ENCODE measurements at places on chromosomes 1 and 21.
A peak's percentile ranks its signal among the peaks of the same experiment; 100 is the strongest.

- no peak for DNase-seq
Measured at GRCh38 chr1:57848406-57848805, 424.5 kb upstream of the DAB1 start.

DNA sequence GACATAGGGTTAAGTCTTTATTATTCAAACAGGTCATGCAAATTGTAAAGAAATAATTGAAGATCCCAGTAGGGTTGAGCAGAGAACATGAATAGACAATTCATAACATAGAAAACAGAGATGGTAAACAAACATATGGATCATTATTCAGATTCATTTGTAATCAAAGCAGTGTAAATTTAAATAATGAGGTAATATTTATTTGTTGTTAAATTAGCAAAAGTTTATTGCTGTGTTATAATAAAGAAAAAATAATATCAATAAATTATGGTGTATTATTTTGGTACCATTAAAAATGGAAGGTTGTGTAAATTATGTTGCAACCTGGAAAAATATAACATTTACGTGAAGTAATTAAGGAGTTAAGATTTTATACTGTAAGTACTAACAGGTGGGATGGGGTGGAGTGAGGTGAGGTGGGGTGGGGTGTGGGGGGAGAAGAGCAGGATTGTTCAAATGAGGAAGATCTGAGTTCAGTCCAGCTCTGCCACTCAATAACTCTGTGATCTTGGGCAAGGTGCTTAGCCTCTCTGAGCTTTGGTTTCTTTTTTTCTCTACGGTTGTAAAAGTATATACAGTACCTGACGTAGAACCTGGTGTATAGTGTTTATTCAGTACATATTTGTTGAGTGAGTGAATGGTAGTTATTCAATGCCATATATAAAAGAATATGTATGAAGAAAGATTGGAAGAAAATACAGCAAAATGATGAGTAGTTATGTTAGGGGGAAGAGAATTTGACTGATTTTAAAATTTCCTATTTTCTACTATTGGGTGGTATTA is 140.3 kb upstream of the KIF26B start:
- DNase-seq = no peak

DNA sequence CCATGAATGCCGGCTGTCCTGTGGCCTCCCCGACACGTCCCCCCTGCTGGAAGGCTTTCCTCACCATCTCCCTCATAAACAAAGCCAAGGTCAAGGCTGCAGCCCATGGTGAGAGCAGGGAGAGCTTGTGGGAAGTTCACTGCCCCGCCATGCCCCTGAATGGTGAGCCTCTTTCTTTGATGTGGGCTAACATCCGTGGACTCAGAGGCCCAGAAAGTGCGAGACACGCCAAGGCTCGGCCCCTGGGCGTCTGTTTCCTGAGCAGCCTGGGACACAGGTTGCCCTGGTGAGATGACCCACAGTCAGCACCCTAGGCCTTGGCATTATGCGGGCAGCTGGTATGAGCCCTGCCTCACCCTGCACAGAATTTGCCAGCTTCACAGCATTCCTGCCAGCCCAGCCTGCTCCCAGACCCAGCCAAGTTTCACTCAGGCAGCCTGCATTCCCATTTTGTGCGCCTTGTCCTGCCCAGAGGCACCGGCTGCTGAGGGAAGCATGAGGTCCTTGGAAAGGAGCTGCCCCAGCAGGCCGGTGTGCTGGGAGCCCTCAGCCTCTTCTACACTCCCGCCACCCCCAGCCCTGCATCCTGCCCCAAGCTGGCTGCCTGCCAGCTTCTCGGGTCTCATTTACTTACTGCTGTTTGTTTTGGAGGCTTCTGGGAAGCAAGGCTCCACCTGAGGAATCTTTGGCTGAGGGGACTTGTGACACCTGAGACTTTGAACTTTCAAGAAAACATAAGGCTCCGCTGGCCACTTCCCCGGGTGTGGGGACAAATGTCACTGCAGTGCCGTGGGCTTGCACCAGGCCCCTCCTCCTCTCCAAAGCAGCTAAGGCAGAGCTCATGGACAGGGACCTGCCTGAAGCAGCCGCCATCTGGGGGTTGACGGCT is 31.9 kb downstream of the NEK2 start:
- DNase-seq = no peak

- no peak for DNase-seq
Measured at GRCh38 chr1:117567976-117568375, 37.9 kb upstream of the TENT5C start.

DNA sequence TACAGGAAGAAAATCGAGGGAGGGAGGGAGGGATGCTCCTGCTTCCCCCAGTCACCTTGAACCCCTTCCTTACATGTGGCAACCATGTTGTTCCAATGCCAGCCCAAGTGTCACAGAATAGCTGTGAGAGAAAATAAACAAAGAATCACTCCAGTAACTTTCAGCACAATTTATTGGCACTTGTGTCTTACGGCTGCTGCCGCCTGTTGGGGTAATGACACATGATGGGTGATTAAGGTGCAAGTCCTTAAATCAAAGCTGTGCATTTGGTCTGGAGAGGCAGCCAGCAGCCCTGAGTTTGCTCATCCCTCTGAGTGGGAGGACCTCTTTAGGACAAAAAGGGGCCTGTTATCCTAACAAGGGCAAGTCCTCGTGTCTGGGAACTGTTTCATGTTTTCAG is 377.7 kb downstream of the PCP4 start:
- DNase-seq = no peak

- no peak for DNase-seq
Measured at GRCh38 chr1:184789884-184790283, 35.2 kb upstream of the EDEM3 start.

DNA sequence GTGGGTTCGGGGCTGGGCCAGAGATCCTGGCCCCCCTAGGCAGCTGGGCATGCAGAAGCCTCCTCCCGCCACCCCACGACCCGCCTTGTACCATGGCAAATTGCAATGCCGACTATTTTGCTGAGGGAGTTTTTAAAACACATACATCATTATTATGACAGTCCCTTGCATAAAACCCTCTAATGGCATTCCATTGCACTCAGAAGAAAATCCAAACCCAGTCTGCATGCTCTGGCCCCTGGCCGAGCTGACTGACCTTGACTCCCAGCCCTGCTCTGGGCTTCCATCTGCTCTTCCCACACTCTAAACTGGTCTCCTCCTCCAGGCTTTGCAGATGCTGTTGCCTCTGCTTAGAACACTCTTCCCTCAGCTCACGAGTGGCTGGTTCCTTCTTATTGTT is 28.0 kb downstream of the PADI2 start:
- DNase-seq = no peak

GRCh38 chr1:27299385-27300271 is 22.3 kb upstream of the TMEM222 start:
- DNase-seq = peak; percentile 16

- no peak for DNase-seq
Measured at GRCh38 chr21:36676039-36676950, 22.6 kb upstream of the SIM2 start.

- DNase-seq = no peak
Measured at GRCh38 chr1:153540394-153541361, at the start of gene S100A5. Gene S100A5 (minus strand): TSS chr1:153540934. CDS start chr1:153540191, 743 bp downstream.

DNA sequence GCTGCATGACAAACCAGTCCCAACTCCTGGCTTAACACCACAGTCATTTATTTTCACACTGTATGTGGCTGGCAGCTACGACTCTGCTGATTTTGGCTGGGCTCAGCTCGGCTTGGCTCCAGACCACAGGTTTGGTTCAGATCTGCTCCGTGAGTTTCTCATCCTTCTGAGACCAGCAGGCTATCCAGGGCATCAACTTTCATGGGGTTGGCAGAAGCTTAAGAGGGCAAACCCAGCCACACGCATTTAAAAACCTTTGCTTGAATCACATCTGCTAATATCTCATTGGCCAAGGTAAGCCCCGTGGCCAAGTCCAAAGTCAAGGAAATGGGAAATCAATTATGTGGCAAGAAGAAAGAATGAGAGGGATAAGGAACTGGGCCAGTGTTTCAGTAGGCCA is 574.2 kb downstream of the MATN1 start:
- no peak for DNase-seq

DNA sequence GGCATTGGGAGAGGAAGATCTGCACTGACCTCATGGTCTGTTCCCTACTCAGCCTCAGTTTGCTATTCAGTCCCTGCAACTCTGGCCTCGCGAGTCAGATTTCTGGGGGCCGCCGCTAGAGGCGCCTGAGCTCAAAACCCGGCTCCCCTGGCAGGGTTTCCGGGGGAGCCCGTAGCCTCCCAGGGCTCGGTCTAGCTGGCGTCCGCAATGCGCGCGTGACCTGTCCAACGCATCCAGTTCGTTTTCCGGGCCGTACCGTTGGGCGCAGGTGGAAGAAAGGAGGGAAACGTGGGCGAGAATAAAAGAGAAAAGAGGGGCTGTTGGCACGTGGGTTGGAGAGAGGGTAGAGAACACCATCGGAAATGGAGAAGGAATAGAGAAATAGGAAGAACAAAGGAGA is at the start of gene ADAM30:
ADAM30 (minus strand) TSS at position 213 of the 400 bp plus-strand sequence; CDS start at position 34, 179 bp downstream.
- DNase-seq = no peak

DNA sequence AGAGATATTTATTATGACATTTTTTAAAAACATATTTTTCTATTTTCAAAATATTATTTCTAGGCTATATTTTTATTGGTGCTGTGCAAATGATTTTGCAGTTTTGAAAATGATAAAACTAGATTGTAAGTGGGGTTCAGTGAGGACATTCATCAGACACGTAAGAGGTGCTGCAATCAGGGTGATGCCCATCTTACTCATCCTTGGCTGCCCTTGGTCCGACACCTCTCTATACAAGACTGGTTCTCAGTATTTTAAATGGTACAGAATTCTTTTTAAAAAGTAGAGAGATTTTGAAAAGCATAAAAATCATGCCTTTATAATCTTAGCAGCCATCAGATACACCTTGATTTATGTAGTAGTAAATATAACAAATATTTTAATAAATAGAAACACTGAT is 24.0 kb downstream of the HENMT1 start:
- DNase-seq = no peak

GRCh38 chr1:155649676-155650075 is 38.9 kb downstream of the YY1AP1 start:
- DNase-seq = no peak

GRCh38 chr1:1703796-1704195 is 11.2 kb upstream of the SLC35E2B start:
- no peak for DNase-seq

- no peak for DNase-seq
Measured at GRCh38 chr1:78005755-78006154, 1.0 kb downstream of the DNAJB4 start.

DNA sequence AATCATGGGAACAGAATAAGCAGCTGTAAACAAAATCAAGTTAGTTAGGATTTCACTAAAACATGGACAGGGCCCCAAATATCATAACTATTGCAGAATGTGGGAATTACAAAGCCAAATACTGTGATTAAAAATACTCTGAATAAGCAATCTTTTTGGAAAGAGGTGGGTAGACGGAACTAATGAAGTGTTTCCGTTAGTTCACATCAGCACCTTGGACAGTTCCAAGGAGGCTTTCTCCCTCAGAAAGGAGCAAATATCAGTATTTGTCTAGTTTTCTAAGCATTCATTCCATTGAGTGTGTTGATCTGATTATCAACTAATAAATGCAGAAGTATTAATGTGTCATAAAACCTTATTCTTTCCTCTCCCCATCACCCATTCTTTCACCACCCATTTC is 97.4 kb downstream of the FAM78B start:
- DNase-seq = no peak

- no peak for DNase-seq
Measured at GRCh38 chr21:39153842-39154241, 29.4 kb downstream of the PSMG1 start.

- DNase-seq = no peak
Measured at GRCh38 chr1:58848818-58849411, 65.1 kb upstream of the JUN start.
